GM03348 (cell line): ENCODE measurements at places on chromosomes 2 and 18.

DNA sequence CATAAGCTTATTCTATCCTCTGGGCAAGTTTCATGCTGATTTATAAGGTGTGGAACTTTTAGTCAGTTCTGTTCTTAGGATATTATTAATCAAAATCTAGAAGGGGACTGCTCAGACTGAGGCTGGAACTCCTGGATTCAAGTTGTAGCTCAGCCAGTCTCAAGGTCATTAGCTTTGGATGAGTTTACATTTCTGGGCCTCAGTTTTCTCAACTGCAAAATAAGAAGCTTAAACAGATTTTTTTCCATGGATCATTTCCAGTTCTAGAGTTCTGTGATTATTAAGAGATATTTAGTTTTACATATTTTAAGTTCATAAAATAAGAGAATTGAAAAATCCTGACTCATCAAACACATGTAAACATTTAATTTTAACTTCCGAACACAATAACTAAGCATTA, 442.5 kb upstream of the PKDCC start:
- no peak for DNase-seq

- no peak for DNase-seq
These were observed 3.4 kb downstream of the KRTCAP3 start for GRCh38 chr2:27445615-27446014.

DNA sequence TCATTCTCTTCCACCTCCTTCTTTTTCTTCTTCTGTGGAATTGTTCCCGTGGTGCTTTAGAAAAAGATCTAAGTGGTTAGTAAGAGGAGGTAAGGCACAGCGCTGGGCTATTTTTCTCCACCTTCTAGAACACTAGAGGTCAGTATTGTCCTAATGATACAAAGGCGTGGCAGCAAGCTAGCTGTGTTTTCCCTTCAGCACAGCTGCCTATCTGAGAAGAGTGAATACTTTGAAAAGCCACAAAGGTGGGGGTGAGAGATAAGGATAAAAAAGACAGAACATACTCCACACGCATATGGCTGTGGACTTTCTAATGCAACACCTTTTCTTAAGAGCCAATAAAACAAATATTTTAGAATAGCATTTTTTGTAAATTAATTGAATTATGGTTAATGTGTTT, 2.1 kb downstream of the CNTNAP5 start:
- DNase-seq, result peak; percentile 50

GRCh38 chr18:32081881-32082280, 9.8 kb upstream of the RNF138 start:
- DNase-seq, result peak; percentile 42

GRCh38 chr2:144859716-144860115, 339.8 kb upstream of the ZEB2 start:
- DNase-seq, result no peak

- no peak for DNase-seq
These were observed 67.8 kb downstream of the MYT1L start for GRCh38 chr2:2263196-2263829.

DNA sequence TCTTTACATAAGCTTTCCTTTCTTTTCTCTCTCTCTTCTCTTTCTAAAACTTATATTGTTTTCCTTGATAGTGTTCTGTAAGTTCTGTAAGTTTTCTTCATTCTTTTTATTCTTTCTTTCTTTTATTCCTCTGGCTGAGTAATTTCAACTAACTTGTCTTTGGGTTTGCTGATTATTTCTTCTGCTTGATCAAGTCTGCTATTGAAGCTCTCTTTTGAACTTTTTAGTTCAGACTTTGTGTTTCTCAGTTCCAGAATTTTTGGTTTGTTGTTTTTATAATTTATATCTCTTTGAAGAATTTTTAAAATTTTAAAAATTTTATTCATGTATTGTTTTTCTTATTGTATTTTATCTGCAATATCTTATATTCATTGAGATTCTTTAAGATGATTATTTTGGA, 795.8 kb upstream of the SALL3 start:
- no peak for DNase-seq

DNA sequence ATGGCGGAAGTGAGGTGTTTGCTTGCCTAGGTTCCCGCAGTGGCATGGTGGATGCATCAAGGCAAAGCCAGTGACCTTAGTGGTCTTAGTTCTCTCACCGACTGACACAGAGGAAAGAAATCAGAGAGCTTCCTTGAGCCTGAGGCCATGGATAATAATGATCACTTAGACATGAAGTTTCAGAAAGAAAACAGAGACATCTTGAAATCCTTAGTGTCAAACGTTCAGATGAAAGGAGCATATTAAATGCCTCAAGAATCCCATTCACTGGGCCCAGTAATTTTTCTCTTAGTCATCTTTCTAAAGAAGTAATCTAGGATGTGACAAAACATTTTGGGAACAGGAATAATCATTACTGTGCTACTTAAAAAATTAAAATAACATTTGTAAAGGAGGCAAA, 35.2 kb downstream of the COPS8 start:
- no peak for DNase-seq

DNA sequence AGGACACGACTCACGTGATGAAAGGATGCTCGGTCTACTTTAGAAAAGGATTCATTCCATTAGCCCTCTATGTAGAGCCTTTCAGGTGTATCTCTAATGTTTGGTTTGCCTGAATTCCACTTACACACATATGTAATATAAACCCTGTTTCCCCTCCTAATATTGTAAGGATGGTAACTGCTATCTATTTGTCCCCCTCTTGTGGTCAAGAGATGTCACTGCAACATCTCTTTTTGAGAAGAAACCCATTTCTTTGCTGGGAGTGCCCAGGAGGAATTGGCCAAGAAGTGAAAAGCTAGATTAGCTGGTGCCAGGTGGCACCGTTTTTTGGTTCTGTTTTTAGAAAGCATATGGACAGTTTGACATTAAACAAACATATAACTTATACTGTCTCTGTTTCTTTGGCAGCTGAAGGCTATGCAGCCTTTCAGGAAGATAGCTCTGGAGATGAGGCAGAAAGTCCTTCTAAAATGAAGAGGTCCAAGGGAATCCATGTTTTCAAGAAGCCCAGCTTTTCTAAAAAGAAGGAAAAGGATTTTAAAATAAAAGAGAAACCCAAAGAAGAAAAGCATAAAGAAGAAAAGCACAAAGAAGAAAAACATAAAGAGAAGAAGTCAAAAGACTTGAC, 41.2 kb downstream of the RALBP1 start:
- DNase-seq, result peak; percentile 56

- no peak for DNase-seq
These were observed 34.5 kb downstream of the PSMG2 start for GRCh38 chr18:12737243-12737902.
